IPS DF 19.7 (cell line): ENCODE measurements at places on chromosomes 11 and 22.

DNA sequence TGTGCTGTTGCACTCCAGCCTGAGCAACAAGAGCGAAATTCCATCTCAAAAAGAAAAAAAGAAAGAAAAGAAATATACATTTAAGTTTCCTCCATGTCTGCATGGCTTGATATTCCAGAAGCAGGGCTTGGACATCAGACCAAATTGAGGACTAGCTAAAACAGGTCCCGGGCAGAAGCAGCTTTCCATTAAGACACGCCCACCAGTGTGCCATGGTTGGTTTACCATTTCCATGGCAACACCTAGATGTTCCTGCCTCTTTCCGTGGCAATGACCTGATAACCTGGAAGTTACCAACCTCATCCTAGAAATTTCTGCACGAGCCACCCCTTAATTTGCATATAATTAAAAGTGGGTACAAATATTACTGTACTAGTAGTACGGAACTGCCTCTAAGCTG, 111.3 kb downstream of the NAT10 start:
- no peak for DNase-seq

DNA sequence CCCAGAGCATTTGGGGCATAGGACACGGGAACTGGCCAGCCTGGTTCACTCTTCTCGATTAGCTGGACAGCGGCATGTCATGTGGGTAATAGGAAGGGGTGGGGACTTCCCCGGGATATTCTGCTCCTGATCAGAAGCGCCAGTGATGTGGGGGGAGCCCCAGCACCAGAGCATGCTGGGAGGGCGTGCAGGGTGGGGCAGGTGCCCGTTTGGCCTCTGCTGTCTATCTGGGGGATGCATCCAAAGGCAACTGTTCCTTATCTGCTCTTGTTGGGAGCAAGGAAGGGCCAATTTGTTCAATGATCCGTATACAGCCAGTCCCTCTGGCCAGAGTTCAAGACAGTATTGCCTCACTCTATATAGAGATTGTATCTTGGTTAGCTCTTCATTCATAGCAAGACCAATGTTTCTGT, 43.6 kb downstream of the PPARA start:
- no peak for DNase-seq

DNA sequence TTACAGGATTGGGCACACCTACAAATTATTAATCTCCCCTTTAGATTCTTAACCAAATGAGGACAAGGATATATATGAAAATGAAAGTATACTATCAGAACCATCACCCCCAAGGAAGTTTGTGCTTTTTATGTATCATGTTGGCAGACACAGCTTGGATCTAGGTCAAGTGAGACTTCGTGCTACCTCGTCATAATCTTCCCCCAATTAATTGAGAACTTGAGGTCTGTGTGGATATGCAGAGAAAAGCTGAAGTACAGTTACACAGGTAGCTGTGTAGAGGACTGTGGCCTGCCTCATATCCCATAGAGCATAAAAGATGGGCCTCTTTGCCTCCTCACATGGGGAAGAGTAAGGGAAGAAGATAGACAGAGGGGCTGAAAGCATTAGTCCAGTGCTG, 45.6 kb downstream of the DNHD1 start:
- no peak for DNase-seq

- DNase-seq, result no peak
Observed at GRCh38 chr11:2272946-2273280, 2.5 kb upstream of the ASCL2 start.

DNA sequence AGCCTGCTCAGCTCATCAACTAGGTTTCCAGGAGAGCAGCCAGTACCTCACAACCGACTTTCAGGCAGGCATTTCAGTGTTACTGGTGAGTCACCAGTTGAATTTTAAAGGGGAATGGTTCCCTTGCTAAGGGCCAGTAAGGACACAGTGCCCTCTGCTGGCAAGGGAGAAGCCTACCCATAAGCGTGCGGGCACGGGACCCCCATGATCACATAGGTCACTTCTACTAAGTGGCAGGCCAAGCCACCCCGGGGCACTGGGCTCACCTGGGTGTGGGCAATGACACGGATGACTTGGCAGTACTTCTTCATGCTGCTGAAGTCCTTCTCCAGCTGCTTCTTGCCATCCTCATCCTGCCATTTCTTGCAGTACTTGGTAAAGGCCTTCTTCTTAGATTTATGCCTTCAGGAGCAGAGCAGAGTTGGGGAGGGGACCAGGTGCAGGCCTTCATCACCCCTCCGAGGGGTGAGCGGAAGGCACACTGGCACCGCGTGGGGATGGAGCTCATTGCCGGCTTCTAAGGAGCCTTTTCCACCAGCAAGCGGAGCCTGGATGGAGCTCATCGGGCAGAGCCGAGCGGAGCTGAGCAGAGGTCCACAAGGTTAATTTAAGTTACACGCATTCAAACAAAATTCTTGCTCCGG, 2.9 kb downstream of the RPL3 start:
- DNase-seq, result no peak

- DNase-seq, result no peak
Observed at GRCh38 chr11:131038597-131038996, 122.3 kb upstream of the SNX19 start.

DNA sequence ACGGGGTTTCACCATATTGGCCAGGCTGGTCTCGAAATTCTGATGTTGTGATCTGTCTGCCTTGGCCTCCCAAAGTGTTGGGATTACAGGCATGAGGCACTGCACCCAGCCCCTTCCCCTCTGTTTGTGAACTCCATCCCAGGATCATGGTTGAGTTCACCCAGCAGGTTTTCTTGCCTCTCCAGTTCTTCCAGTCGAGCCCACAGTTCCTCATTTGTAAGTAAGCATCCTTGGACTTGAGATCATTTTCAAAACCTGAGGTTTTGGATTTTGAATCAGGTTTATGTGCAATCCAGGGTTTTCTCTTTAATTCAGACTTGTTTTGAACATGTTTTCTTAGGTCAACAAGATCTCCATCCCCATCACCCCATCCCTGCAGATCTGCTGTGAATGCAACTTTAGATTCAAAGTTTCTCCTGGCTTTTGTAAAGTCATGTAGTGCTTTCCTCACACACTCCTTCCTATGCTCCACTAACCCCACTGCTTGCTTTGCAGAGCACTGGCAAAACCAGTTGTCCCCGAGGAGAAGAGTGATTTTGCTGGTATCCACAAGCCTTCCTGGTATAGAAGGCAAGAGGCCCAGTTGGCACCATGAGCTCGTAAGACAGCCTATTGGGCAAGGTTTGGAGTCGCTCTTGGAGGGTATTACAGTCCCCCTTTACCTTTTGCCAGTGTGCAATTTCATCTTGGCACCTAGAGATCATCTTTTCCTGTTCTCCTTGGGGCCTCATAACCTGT, 14.7 kb upstream of the VPREB1 start:
- DNase-seq, result no peak

- no peak for DNase-seq
Observed at GRCh38 chr11:27468209-27468994, 4.2 kb downstream of the LGR4 start.

GRCh38 chr11:20966489-20966888, 297.1 kb downstream of the NELL1 start:
- DNase-seq, result peak; percentile 76

DNA sequence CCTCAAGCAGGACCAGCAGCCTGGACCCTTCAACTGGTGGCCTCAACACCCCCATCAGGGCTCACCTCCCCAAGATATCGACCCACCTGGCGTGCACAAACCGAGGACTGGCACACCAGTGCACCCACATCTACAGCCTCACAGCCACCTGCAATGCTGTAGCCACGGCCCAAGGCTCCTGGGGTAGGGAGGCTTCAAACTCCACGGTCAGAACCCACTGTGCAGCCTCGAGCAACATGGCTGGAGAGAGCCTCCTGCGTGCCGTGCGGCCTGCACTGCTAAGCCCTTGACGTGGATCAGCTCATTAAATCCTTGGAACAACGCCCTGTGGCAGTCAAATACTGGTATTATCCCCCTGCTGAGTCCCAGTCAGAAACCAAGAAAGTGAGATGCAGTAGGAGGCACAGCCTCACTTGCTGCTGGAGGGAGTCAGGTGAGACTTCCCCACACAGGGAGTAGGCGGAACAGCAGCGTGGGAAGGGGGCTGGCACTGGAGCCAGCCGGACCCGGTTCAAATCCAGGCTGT, 4.6 kb downstream of the CARD10 start:
- no peak for DNase-seq
